ENCODE measurements at places on chromosomes 1 and 21.

DNA sequence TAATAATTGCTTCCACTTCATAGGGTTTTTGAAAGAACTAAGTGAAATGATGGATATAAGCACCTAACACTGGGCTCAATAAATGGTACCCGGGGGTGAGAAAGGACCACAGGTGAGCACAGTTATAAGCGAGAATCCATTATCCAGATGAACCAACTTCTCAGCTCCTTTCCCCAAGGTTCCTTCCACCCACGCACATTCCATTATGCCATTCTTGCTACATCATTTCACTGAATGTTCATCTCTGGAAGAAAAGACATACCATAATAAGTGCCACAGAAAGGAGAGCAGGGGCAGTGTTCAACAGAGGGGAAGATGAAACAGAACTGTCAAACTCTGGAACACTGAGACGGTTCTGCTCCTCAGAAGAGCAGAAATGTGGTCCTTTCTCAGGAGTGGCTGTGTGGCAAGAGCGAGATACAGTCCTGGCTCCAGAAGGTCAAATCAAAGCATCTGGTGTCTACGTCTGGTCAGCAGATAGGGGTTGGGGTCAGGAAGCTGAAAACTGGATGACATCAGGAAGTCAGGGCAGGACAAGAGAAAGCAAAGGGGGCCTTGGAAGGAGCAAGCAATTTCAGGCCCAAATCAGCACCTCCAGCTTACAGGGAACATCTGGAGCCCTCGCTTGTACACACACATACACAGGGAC, 255.4 kb upstream of the TMEM51 start:
- no peak for DNase-seq

DNA sequence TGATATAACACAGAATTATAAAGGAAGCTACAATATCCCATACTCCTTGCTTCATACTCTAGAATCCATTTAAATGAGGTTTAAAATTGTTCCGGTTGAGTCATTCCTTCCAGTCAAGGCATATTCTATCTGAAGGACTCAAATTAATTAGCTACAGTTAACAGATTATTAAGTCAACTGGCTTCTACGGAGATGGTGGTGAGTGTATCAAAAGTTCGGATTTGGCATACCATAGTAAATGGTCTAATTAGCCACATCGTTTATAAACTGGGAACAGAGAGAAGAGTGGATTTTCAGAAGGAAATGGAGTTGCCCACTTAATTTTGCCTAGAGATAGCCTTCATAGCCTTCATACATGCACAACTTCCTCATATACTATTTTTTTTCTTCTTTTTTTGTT, 1095.3 kb downstream of the TTLL7 start:
- no peak for DNase-seq

DNA sequence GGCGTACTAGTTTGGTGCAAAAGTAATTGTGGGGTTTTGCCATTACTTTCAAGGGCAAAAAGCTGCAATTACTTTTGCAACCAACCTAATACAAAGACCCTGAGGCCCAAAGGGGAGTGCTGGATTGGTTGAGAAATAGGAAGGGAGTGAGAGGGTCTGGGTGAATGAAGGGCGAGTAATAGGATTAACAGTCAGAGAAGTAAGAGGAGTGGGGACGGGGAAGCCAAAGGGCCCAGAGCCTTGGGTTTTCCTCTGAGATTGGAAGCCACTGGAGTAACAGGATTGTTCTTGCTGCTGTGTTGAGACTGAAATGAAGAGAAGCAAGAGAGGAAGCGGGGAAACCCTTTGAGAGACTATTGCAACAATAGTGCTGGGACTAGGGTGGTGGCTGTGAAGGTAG, 19.0 kb upstream of the PRELP start:
- no peak for DNase-seq

GRCh38 chr1:156383023-156383422, 14.0 kb downstream of the RHBG start:
- peak; percentile 45 for DNase-seq

GRCh38 chr1:29824511-29825273, 588.4 kb downstream of the PTPRU start:
- DNase-seq, result no peak

DNA sequence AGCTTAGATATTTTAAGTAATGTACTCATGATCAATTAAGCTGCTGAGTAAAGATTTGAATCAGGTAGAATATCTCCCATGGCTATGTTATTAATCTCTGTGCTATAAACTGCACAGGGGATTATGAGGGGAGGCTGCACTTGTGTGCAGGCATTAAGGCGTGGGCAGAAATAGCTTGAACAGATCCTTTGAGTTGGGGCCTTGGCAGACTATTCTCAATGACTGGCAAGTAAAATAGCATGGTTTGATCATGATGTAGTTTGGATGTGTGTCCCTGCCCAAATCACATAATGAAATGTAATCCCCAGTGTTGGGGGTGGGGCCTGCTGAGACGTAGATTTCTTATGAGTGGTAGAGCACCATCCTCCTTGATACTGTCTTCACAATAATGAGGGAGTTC, 220.3 kb downstream of the PLPP3 start:
- no peak for DNase-seq

DNA sequence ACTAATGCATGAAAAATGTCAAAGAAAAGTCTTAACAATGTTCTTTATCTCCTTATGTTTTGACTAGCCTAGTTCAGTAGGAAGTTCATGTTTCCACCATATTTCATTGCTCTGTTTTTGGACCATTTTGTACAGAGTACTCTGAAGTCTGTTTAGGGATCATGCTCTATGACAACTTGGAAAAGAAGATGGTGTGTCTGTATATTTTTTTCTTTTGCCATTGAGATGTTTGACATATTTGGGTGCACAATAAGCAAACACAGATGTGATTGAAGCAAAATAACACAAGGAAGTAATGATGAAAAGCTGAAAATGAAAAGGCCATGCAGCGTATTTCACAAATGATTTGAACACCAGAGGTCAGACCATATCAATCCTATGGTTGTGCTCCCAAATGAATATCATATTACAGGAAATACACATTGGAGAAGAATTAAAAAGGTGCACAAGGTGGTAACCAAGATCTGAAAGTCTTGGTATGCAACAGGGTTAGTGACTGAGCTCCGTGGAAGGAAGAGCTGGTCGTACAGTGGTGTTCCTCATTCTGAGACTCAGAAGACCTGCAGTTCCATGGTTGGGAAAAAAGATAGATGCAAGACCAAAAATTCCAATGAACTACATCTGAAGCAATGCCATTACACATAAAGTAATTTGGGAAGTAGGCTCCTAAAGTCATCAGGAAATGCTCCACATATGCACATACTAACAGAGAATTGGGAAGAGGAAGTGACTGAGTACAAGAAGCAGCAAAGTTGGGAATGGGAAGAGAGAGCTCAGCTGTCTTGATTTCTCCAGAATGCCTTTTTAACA, 463.5 kb downstream of the LMO4 start:
- peak; percentile 20 for DNase-seq

- DNase-seq, result peak; percentile 92
Measured at GRCh38 chr21:46056450-46056903, 41.4 kb upstream of the COL6A2 start.

GRCh38 chr1:36829961-36830360, 204.4 kb downstream of the GRIK3 start:
- no peak for DNase-seq

DNA sequence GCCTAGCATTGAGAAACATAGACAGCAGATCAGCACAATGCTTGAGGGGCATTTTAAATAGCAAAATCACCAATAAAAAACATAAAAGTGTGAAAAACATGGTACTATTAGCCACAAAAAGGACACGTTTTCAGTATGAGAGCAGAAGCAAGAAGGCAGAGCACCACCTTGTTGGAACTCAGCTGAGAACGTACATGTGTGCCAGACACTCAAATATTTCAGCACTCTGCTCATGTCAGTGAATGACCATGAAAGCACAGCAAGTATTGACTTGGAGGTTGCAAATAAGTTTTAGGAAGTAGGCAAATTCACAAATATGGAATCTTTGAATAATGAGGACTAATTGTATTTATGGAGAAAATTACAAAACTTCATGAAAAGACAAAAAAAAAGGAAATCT, 193.4 kb upstream of the PKN2 start:
- DNase-seq, result no peak

- no peak for DNase-seq
Measured at GRCh38 chr1:108585313-108585712, 25.4 kb downstream of the EEIG2 start.
